ENCODE measurements at places on chromosomes 2 and 18. TPM values are rescaled to one million over a fixed set of nuclear protein-coding genes. Genes with fewer than 3 reads are reported as not detected.

The ANO7 gene
- total RNA-seq = 0.83 TPM

The CRYBA2 gene
- not detected for total RNA-seq

The CFAP65 gene
- not detected for total RNA-seq

The MSTN gene
- 0.09 TPM for total RNA-seq

The PLCD4 gene
- 1.8 TPM for total RNA-seq

Data from smooth muscle cell of bladder (primary cell).